D721Med (cell line): ENCODE measurements at places on chromosomes 12 and 14.
A peak's percentile ranks its signal among the peaks of the same experiment; 100 is the strongest.

DNA sequence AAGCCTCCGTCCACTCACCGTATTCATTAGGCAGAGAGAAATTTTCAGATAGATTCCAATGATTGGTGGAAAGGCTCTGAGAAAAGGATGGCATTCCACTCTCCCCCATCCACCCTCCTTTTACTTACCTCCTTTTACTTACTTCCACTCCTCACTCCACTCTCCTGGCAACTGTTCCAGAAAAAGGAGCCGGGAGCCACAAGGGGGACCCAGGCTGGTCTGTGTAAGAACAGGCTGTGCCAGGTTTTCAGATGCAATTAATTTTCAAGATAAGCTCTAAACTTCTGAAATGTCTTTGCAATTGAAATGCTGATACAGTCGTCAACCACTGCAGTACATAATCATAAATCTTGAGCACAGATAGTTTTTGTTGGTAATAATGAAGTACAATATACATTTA, 248.8 kb downstream of the ANO6 start:
- DNase-seq = no peak

- no peak for DNase-seq
Measured at GRCh38 chr12:11693601-11694000, 44.1 kb downstream of the ETV6 start.

GRCh38 chr14:70640938-70641547, 673 bp upstream of the TTC9 start:
- no peak for DNase-seq

DNA sequence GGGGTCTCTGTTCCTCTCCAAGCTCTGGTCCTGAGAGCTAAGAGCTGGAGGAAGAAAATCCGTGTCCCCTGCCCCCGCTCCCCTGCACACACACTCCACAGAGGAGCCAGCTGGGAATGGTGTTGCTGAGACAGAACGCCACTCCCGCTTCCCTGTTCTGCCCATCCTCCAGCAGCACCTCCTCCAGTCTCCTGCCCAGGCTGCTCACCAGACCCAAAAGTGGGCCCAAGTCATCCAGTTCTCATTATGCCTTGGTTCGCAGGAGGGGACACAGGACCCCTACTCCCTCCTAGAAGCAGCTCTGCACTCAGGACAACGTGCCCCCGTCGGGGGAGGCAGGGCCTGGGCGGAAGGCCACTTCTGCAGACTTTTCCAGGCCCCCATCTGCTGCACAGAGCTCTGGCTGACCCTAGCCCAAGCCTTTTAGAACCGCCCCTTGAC, 830 bp upstream of the TRMT61A start:
- DNase-seq = peak; percentile 74

- no peak for DNase-seq
Measured at GRCh38 chr12:13273850-13274249, 77.3 kb downstream of the EMP1 start.

- DNase-seq = no peak
Measured at GRCh38 chr14:36517242-36518030, 2.6 kb downstream of the NKX2-1 start.

GRCh38 chr14:104361101-104361591, 218.4 kb upstream of the C14orf180 start:
- DNase-seq = no peak

DNA sequence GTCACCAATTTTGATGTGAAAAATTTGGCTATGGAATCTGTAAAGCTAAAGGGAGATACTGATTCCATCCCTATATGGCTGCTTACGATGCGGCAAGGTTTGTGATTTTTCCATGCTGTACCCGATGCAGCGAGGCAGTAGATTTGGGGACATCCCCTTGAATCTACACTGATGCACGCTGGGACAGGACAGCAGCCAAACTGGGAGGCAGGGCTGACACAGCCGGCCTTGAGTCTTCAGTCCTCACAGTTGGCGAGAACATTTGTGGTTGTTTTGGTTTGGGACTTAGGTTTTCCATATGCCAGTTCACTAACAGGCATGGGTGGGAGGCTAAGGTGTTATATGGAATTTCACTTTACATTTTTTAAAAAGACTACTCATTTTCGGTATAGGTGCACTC, 3.8 kb downstream of the GALNT16 start:
- DNase-seq = no peak

- no peak for DNase-seq
Measured at GRCh38 chr12:73277971-73278370, 1005.8 kb downstream of the TRHDE start.

DNA sequence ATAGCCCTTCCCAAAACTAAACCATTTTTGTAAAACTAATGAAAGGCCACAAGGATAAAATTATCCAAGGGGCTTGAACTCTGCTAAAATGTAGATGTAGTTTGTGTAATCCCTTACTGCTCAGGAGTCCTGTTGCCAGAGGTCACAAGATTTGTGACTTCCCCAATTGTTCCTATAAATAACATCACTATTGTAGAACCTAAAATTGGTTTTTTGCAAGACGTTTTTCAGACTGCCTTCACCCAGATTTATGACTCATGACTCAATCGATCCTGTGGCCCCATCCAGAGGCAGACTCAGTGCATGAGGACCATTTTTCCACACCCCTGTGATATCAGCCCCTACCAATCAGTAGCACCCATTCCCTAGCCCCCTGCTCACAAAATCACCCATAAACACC, 61.5 kb upstream of the RASSF8 start:
- no peak for DNase-seq

GRCh38 chr14:54638135-54638446, 71.2 kb downstream of the SAMD4A start:
- DNase-seq = no peak

DNA sequence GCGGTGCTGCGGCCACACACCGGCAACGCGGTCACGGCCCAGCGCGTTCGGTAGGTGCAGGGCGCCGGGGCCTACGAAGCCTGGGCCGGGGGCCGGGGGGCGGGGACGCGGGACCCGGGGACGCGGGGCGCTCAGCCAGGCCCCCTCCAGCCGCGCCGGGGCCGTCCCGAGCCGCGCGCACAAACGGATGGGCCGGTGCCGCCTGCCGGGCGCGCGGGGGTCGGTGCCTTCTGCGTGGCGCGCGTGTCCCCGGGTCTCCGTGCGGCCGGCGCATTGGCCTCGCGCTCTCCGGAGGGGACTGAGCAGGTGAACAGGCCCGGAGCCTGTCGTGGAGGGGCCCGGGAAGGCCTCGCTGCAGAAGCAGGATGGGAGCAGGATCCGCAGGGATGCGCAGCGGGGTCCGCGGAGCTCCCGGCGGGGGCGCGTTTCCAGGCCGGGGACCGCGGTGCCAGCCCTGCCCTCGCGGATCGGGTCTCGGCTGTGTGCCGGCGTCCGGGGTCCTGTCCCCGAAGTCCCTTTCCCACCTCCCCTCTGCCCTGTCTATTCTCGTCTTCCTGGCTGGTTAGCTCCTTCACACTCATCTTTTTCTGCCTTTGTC, 421 bp downstream of the GLT1D1 start:
- peak; percentile 29 for DNase-seq

DNA sequence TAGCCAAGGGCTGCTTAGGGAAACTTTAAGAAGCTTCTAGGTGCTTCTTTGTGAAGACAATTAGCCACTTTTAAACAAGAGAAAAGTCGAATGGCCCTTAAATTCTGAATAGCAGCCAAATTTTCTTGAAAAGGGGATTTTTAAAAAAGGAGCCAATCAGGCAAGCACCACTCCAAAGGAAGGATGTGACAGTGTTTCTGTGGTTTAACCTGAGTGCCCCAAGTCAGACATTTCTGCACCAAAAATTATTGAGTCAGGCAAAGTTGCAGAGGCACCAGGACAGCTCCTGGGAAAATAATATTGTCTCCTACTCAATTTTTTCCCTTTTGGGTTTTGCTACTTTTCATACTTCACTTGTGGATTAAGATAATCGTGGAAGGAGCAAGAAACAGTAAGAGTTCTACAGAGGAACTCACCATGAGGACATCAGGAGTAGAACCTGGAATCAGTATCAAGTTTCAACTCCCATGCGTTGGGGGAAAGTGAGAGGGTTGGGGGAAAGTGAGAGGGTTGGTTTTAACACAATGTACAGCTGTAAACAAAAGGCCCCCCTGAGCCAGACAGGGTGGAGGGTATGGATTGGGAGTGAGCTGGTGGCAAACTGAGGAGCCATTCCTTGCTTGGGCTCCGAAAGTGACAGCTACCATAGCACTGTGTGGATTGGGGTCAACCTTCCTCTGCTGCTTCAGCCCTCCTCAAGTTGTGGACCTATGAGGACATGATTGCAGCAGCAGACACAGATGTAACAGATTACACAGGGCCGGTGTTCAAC, 90.8 kb downstream of the SLC38A1 start:
- DNase-seq = no peak

GRCh38 chr12:1980282-1980681, 24.0 kb downstream of the DCP1B start:
- DNase-seq = no peak

DNA sequence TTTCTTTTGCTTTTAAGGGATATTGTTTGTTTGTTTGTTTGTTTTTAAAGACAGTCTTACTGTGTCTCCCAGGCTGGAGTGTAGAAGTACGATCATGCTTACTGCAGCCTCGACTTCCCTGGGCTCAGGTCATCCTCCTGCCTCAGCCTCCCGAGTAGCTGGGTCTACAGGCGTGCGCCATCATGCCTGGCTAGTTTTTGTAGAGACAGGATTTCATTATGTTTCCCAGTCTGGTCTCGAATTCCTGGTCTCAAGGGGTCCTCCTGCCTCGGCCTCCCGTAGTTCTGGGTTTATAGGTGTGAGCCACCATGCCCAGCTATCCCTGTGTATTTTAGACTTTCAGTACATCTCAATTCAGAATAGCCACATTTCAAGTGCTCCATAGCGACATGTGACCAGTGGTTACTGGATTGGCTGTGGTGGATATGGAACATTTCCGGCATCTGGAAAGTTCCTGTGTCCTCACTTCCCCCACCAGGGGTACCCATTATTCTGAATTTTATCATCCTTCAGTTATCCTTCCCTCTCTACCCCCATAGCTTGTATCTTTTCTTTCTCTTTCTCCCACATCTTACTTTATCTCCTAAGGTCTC, 61.1 kb downstream of the HRK start:
- DNase-seq = no peak

- no peak for DNase-seq
Measured at GRCh38 chr12:103728323-103728722, 112.7 kb downstream of the NT5DC3 start.

GRCh38 chr12:12665194-12665593, 30.8 kb downstream of the GPR19 start:
- no peak for DNase-seq

DNA sequence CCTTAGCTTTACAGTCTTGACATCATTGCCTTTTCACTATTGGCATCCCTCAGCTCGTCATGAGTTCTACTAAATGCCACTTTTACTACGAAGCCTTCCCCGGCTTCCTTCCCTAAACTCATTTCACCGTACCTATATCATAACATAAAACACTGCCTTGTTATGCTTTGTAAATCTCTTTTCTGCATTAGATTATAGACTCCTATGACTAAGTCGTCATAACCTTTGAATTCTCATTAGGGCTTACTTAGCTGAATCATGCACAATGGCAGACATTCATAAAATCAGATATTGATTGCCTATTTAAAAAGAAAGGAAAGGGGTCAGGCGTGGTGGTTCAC, 21.0 kb downstream of the BTG1 start:
- no peak for DNase-seq

- peak; percentile 66 for DNase-seq
Measured at GRCh38 chr12:53235164-53235563, 3.2 kb upstream of the RARG start.
